Stimulated activated CD4-positive, alpha-beta T cell treated with anti-CD3 and anti-CD28 coated beads, Interleukin-15, amount 100 ng/mL, for 24 hours (primary cell): ENCODE measurements at places on chromosomes 13 and 19.
A peak's percentile ranks its signal among the peaks of the same experiment; 100 is the strongest.

GRCh38 chr13:113865427-113865826, 1.6 kb upstream of the GAS6 start:
- DNase-seq: no peak

GRCh38 chr13:94323764-94324758, 155.4 kb downstream of the DCT start:
- DNase-seq: no peak

DNA sequence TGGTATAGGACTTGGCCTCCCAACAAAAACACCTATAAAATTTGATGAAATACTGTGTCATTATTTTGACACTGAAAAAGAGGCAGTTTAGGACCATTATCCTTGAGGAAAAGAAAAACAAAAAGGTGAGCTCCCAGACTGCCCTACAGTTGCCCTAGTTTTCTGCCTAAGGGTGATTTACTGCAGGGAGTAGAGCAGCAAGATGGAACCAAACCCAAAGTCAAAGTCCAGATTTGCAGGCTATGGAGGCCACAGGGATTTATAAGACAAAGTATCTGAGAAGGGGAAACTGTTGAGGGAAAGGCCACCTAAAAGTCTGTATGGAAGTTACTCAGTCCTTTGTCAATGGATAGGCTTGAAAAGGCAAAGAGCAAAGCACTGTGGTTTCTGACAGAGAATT, 112.4 kb upstream of the TRPC4 start:
- no peak for DNase-seq

GRCh38 chr13:66972659-66973058, 257.5 kb downstream of the PCDH9 start:
- DNase-seq: no peak

- DNase-seq: no peak
These were observed 240.6 kb downstream of the GGACT start for GRCh38 chr13:100347968-100348367.

DNA sequence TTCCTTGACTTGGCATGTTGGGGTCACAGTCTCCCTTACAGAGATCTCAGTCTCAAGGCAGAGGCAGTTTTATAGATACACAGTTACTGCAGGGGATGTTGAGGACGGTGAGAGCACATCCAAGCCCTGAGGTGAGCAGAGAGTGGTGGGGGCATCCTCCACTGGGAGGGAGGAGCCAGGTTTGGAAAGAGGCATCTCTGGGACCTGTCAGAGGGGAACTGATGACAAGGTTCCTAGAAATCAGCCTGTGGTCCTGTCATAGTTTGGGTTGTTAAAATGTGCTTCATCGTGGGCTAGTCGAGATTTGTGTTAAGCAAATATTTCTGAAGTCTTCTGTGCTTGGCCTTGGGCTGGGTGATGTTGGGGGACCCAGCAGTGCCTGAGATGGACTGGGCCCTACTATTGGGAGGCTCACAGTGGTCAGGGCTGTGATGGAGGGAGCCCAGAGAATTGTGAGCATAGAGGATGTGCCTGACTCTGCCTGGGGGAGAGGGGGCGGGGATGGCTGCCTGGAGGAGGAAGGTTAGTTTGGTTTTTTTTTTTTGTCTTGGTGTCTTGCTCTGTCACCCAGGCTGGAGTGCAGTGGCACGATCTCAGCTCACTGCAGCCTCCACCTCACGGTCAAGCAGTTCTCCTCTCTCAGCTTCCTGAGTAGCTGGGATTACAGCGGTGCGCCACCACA, 3.9 kb downstream of the SUPT5H start:
- DNase-seq: no peak

DNA sequence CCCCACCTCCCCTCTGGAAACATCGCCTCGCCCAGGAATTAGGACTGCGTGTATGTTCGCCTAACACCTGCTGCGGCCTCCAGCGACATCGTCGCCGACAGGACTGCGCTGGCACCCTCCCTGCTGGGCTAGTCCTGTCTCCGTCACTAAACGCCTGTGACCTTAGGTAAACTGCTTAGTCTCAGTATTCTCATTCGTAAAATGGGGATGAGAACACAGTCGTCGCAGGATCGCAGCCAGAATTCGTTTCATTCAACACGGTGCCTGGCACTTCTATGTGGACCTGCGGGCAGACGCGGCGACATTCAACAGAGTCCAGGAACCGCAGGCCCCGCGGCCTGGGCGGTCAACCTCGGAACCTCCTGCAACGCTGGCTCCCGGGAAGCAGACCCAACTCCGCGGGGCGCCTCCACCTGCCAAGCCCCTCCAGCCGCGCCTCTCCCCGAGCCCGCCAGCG, 485 bp downstream of the CRYL1 start:
- peak; percentile 49 for DNase-seq

GRCh38 chr13:109785892-109786450, 412 bp downstream of the IRS2 start:
- DNase-seq: peak; percentile 23

GRCh38 chr19:49475995-49476880, 2.2 kb downstream of the FLT3LG start:
- DNase-seq: peak; percentile 90

- DNase-seq: no peak
These were observed 170.0 kb downstream of the TNFSF13B start for GRCh38 chr13:108439556-108439955.
